CD4-positive, alpha-beta T cell treated with Interleukin-2 at 100 ng/mL for 4 hours (primary cell): ENCODE measurements at places on chromosomes 4 and X.

- DNase-seq, result no peak
Measured at GRCh38 chrX:47540754-47541538, 20.1 kb upstream of the ARAF start.

DNA sequence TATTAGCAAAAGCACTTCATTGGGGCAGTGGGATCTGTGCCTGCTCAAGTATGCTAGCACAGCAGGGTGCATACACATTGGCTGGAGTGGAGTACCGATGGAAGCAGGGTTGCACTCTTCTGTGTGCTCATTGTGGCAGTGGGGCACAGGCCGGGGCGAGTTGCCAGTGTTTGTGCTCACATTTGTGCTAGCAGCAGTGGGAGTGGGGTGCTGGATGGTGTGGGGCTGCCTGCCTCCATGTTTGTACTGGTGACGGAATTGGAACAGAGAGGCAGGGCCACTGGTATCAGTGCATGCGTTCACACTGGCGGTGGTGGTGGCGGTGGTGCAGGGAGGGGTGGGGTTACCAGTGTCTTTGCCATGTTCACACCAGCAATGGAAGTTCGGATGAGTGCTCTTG lies 138.0 kb downstream of the POU4F2 start:
- DNase-seq, result no peak

DNA sequence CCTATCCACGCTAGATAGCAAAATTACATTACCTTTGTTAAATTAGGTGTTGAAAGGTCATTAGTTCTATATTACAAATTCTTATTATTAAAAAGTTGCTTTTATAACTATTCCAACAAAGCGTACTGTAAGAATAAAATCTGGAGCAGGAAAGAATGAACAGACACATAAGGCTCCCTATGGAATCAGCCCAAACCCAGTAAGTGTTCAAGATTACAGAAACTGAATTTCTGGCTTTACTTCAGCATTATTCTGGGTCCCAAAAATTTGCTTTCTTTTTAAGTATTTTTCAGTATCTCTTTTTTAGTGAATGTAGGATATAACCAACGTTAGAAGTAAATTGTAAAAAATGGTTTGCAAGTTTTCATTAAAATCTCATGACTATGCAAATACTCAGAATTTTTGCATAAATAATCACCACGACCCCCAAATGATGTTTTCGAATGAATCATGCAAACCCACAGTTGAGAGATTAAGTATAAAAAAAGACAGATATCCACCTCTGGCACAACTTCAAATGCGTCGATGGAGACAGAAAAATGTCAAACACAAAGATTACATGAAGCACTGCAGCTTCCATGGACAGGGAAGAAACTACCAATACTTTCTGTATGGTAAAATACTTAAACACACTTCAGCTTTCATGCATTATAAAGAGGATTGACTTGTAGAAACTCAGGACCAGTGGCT lies 238.5 kb downstream of the RASL11B start:
- DNase-seq, result no peak

- no peak for DNase-seq
Measured at GRCh38 chr4:38106886-38107514, 146.8 kb downstream of the PTTG2 start.

GRCh38 chr4:123996718-123997510 lies 600.3 kb downstream of the SPRY1 start:
- DNase-seq, result no peak

- no peak for DNase-seq
Measured at GRCh38 chr4:158254292-158254691, 44.0 kb downstream of the TMEM144 start.
